ENCODE measurements at places on chromosomes 12 and 14.

DNA sequence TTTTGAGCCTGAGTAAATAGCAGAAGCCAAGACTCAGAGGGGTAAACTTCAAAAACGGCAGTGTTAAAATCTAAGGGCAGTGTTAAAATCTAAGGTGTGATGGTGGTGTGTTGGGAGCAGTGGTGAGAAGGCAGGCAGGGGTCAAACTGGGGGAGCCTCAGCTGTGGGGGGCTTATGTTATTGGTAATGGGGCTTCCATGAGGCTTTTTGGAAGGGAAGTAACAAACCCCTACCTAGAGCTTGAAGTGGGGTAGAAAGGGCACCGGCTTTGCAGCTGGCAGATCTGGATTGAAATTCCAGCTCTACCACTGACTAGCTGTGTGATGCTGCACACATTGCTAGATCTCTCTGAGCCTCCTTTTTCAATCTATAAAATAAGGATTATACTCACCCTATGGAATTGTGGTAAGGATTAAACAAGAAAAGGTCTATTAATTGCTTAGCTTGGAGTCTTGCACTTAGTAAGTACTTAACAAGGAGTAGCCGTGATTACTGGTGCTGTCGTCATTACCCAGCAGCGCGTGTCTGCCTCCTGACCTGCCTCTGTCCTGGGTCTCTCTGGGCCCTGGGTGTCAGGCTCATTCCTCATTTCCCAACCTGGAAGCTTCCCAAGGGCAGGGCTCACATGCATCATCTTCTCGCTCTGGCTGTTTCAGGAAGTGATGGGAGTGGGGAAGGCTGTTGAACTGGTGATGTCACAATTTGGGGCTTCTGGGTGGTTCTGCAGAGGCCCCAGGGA, 18.5 kb upstream of the KRT80 start:
- DNase-seq, result peak; percentile 63

DNA sequence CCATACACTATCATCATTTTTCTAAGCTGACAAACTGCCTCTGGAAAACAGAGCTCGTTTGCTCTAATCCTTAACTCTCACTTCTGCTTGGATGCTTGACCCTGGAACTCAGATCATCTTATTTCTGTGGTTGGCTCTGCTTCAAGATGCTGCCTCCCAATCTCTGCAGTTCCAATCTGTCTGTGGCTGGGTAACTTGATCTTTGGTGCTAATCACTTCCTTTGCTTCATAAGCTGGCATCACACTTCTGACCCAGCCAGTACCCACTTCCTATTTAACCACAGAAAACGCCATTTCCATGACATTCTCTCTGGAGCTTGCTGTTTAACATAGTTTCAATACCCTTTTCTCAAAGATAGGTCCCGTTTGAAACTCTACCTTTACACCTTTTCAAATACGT, 254.2 kb downstream of the ACSS3 start:
- no peak for DNase-seq

- no peak for DNase-seq
Observed at GRCh38 chr12:114685320-114685781, 1.4 kb upstream of the TBX3 start.

GRCh38 chr12:107762874-107763273, 1.9 kb upstream of the PRDM4 start:
- no peak for DNase-seq
